Endodermal cell (in vitro differentiated cells): ENCODE measurements at places on chromosomes 16 and 17. TPM values are rescaled to one million over a fixed set of nuclear protein-coding genes. Genes with fewer than 3 reads are reported as not detected.

DNA sequence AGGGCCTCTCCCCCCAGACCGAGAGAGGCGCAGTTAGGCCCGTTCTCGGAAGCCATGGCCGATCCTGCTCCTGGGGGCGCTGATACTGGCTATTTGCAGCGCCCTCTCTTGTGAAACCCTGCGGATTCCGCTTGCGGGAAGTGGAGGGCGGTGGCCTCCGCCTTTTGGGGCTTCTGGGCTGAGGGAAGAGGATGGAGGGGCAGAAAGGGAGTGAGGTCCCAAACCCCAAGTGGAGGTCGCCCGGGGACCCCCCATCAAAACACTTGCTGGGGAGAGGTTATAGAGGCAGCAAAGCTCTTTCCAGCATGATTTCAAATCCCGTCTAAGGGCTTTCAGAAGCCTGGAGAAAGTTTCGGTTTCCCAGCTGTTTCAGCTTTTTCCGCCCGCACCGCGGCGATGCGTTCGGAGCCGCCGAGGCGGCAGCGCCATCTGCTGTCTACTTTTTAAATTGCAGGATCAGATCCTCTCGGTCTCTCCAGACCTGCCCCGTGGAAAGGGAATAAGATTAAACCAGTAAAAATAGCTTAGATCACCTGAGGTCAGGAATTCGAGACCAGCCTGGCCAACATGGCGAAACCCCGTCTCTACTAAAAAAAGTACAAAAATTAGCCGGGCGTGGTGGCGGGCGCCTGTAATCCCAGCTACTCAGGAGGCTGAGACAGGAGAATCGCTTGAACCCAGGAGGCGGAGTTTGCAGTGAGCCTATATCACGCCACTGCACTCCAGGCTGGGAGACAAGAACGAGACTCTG is 15.8 kb downstream of the SNX20 start:
- peak; percentile 96 for DNase-seq

DNA sequence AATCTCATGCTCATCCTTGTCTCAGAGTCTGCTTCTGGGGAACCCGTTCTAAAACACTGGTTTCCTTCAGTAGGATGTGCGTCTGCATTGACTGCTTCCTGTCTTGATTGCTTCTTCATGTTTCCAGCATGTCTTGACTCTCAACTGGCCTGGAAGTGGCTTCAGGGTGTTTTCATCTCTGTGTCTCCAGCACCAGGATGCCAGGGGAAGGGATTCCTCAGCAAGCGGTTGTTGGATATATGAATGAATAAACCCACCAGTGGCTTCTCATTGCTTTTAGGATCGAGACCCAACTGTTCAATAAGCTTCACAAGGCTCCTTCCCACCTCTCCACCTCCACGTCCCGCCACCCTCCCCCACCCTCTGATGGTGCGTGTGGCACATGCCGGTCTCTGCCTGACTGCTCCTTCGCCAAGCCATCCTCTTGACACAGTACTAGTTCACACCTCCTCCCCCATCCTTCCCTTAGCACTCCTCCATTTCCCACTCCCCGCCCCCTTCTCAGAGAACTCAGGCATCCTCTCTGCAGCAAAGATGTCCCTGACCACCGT is 14.1 kb upstream of the TNS4 start:
- peak; percentile 88 for DNase-seq

- DNase-seq = peak; percentile 54
These were observed 71.0 kb downstream of the COPRS start for GRCh38 chr17:31787857-31788570.

- no peak for DNase-seq
These were observed 41.1 kb downstream of the TMEM132E start for GRCh38 chr17:34620458-34620857.

- no peak for DNase-seq
These were observed 16.8 kb downstream of the CDR2 start for GRCh38 chr16:22357635-22357971.

DNA sequence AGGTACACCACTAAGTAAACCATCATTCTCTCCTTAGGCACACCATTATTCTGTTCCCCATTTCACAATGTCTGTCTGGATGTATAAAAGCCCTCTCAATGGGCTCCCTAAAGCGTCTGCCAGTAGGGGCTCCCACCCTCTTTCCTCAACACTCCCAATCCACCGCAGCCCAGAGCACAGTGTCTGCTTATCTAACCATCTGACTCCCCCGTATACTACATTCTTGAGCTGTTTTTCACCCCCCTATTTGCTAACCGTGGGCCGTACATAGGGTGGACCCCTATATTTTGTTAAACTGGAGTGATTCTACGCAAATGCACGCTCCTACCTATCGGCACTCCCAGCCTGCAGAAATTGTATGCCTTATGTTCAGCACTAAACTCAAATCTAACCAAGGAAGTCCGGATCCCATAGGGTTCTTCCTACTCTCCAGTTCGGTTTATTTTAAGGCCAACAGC is 685 bp upstream of the PSMD3 start:
- DNase-seq = peak; percentile 78

DNA sequence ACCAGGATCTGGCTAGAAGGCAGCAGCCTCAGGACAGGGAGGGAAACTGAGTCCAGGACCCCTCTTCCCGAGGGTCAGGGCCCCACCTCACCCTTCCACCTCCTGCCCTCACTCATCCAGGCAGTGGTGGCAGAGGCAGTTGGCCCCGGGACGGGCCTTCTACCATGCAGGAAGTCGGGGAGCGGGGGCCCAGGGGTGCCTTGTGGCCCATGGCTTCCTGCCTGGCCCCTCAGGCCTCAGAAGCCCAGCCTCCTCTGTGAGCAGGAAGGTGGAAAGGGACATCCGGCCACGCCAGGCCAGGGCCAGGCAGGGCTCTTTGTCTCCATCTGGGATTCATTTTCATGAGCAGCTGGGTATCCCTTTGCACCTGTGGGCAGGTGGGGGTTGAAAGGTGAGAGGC is 58.5 kb downstream of the BAHCC1 start:
- no peak for DNase-seq

DNA sequence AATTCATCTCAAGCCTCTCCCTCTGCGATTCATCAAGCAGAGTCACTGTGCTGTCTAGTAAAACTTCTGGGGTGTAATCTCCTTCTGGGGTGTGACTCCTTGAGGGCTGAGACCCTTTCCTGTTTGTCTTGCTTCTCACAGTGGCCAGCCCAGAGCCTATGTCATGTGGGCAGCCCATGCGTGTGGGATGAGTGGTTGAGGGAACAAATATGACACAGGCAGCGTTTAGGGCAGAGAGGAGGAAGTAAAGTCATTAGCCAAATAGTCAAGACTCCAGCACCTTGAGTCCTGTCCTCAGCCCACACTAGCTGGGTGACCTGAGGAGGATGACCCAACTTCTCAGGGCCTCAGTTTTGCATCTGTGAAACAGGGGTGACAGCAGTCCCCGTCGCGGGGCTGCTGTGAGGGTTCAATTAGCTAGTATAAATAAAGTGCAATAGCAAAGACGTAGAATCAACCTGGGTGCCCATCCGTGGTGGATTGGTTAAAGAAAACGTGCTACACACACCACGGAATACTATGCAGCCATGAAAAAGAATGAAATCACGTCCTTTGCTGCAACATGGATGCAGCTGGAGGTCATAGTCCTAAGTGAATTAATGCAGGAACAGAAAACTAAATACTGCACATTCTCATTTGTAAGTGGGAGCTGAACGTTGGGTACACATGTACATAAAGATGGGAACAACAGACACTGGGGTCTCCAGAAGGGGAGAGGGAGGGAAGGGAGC is 4.5 kb upstream of the ITGAX start:
- no peak for DNase-seq

Gene DBNDD1
- 25.7 to 36.5 TPM (median 32.5 TPM) in 3 replicates for total RNA-seq

Gene TPSAB1
- total RNA-seq = not detected in 3 replicates

Gene SEPTIN1
- 2.3 to 3.5 TPM (median 2.6 TPM) in 3 replicates for total RNA-seq

Gene EPOP
- 3.2 and 3.5 TPM in 2 replicates for total RNA-seq

DNA sequence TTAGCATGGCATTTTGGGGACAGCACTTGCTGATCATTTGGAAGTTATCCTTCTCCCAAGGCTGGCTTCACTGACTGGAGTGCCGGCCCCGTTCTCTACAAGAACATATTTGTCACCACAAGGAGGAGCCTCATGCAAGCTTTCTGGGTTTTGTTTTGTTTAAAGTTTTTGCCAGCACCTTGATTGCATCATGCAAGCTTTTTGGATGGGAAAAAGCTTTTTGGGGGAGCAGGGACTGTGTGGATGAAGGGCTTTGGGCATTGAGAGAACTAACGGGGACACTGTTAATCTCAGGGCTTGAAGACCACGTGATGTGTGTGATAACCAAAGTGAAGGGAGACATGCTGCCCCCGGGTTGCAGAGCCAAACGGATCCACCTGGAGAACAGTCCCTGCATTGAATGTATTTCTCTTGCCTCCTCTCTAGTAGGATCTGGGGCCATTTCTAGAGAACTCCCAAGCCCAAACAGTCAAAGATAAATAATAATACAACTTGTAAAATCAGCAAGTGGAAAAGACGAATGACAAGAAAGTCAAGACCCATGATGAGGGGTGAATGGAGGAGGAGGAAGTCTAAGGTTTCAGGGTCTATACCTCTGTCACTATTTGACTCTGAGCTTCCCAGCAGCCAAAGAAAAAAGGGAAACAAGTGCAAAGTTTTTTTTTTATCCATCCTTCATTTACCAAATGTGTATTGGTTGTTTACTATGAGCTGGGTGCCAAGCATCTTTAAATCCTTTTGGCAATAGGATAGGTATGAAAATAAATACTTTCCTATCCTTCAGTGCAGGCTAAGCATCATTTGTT is 17.2 kb downstream of the TMEM114 start:
- DNase-seq = peak; percentile 86

DNA sequence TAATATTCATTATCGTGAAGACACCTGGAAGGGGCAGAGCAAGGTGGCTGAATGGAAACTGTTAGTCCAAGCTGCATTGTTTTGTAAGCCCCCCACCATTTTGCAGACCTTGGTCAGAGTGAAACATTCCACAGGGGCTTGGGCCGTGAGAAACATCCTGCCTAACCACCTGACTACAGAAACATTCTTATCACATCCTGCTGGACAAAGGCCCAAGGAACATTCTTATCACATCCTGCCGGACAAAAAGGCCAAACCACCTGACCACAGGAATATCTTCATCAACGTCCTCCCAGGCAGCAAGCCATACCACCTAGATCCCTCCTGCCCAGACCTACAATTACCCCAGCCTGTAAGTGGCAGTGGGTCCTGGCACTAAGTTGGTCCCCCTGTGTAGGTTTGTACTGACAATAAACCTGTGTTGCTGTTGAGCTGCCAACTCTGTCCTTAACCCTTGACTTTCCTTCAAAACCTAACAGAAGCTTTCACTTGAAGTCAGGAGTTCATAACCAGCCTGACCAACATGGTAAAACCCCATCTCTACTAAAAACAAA is 19.6 kb downstream of the ATF7IP2 start:
- DNase-seq = no peak

GRCh38 chr16:49399594-49400364 is 26.2 kb downstream of the C16orf78 start:
- DNase-seq = no peak

Gene ITGAD
- total RNA-seq = not detected in 3 replicates

GRCh38 chr16:57775661-57776469 is 26.4 kb downstream of the KIFC3 start:
- peak; percentile 99 for DNase-seq

Gene SYCE1L
- total RNA-seq = 4.7 to 19.9 TPM (median 8.2 TPM) in 3 replicates

- peak; percentile 83 for DNase-seq
These were observed 761 bp upstream of the CCL8 start for GRCh38 chr17:34318474-34318873.

Gene TP53TG3F
- total RNA-seq = not detected in 2 replicates

- no peak for DNase-seq
These were observed 1.2 kb upstream of the CDIP1 start for GRCh38 chr16:4539716-4540284.

Gene METTL16
- total RNA-seq = 39.5 to 63.9 TPM (median 59.6 TPM) in 3 replicates

Gene IGSF6
- total RNA-seq = not detected in 3 replicates

- peak; percentile 90 for DNase-seq
These were observed 1.0 kb downstream of the NME2 start for GRCh38 chr17:51166987-51167931.

Gene TLCD3A
- total RNA-seq = 16.6 and 18.6 TPM in 2 replicates

Gene SLC12A3
- total RNA-seq = not detected in 2 replicates

- DNase-seq = peak; percentile 78
These were observed 86.2 kb upstream of the CBX4 start for GRCh38 chr17:79925242-79925957.

- DNase-seq = peak; percentile 83
These were observed 36.6 kb upstream of the EMP2 start for GRCh38 chr16:10616756-10617640.

- DNase-seq = no peak
These were observed 28.8 kb downstream of the IGFBP4 start for GRCh38 chr17:40471846-40472732.
